ENCODE measurements at places on chromosomes 6 and 20. TPM values are rescaled to one million over a fixed set of nuclear protein-coding genes. Genes with fewer than 3 reads are reported as not detected.
A peak's percentile ranks its signal among the peaks of the same experiment; 100 is the strongest.

Gene HCRTR2
- total RNA-seq: not detected

Gene ACSS2
- 89.6 TPM for total RNA-seq

Gene BPIFB4
- not detected for total RNA-seq

Gene FILIP1
- 2.2 TPM for total RNA-seq

Gene PRKN
- total RNA-seq: 6.5 TPM

Gene CMTR1
- 32.1 TPM for total RNA-seq

Gene SAMD10
- total RNA-seq: 6.2 TPM

Gene ENPP3
- 0.29 TPM for total RNA-seq

Gene ELOVL2
- 0.68 TPM for total RNA-seq

Gene SIRPA
- 14.1 TPM for total RNA-seq

Gene DIDO1
- 74.7 TPM for total RNA-seq

GRCh38 chr6:55034752-55035151 lies 139.6 kb upstream of the HCRTR2 start:
- DNase-seq: no peak

DNA sequence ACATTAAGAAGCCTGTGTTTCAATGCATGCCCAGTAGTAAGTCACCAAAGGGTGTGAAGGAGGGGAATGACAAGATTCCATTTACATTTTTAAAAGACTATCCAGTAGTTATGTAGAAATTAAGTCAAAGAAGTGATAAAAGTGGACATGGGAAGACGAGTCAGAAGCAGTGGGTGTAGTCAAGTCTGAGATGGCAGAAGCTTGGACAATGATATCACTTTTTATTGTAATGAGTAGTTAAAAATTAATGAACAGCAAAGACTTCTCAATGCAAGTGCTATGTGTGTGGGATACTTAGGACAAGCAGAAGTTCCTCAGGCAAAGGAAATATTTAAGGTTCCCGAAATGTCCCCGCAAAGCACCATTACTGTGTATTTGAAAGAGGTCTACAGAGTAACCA lies 156.0 kb downstream of the DST start:
- no peak for DNase-seq

DNA sequence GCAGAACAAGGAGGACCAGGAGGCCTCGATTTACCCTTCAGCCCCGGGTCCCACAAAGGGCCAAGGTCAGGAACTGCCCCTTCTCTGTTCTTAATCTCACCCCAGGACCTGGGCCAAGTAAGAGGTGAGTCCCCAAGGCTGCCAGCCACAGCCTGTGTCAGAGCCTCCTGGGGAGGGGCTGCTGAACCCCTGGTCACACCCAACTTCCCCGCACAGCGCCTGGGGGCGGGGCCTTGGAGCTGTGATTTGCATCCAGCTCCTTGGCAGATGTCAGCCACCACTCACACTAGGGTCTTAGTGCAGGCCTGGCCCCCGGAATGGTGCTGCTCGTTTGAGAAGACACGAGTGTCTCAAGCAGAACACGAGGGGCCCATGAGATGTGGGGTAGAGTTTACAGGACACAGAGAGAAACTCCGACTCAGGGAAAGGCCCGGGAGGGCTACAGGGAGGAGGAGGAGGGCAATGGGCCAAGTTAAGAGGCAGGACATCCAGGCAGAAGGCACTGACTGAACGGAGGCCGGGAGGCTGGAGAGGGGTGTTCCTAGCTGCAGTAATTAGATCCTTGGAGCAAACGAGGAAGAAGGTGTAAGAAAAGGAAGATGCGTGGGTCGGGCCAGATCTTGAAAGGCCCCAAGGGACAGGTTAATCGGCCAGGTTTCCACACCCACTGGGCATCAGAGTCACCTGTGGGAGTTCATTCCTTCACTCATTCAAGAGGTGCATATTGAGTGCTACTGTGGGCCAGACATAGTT lies 26.9 kb downstream of the ZBP1 start:
- no peak for DNase-seq

GRCh38 chr6:16318953-16319720 lies 80.8 kb downstream of the GMPR start:
- no peak for DNase-seq

DNA sequence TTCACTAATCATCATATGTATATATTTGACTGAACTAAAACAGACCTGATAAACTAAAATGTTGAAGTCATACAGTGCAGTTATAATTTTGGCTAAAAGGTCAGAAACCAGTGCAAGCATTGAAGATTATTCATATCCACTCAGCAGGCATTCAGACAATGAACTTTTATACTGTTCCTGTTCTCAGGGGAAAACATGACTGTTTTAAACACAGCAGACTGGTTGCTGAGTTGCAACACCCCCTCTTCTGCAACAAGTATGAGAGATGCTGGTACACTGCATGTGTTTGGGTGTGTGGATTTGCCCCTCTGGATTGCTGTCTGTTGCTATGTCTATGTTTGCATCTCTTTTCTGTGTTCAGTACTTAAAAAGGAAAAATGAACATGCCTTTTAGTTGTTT lies 206.8 kb downstream of the EYA4 start:
- DNase-seq: no peak

- DNase-seq: no peak
These were observed 184.0 kb downstream of the PDE7B start for GRCh38 chr6:136035378-136036070.

DNA sequence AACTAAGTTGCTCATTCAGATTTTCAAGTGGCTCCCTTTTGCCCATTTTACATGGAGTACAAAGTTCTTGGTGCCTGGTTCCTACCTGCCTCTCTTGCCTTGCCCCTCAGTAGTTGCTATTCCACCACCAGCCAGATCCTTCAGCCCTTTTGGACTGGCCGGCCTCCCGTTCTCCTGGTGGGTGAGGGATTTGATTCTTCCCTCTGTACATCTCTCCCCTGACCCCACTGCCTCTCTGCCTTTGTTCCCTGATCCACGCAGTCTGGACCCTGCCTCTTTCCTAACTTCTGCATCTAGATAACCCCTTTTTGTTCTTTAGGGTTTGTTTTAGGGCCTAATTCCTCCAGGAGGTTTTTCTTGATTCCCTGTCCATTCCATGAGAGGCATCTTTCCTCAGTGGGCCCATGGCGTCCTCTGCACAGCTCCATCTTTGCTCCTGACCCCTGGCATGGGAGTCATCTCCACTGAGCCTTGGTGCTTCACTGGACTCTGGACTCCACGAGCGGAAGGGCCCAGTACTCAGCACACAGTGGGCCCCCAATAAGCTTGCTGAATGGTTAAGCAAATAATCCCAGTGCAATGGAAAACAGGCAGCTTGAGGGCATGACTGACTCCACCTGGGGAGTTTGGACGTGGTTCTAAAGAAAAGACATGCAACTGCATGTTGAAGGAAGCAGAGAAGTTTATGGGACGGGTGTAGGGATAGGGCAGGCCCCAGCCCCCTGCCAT lies 309.3 kb upstream of the SUPT3H start:
- DNase-seq: no peak

GRCh38 chr6:83872386-83873118 lies 13.1 kb downstream of the CYB5R4 start:
- DNase-seq: no peak

DNA sequence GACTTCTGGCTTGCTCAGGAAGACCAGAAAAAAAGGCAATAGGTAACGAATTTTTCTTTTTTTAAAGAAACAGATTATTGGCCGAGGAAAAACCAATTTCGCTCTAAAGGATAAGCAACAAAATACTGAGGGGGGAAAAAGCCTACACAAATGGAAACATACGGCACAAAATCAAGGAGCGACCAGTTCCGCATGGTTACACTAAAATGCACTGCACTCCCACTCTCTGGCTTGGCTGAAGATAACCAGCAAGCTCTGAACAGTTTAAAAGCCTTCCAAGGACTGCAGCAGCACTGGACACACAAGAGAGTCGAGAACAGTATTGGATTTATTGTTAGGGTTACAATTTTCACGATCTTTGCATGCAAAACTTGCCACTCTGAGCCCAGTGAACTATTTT lies 881 bp upstream of the MAP7 start:
- peak; percentile 46 for DNase-seq

GRCh38 chr6:138011413-138011812 lies 95.8 kb downstream of the PERP start:
- no peak for DNase-seq
